ENCODE measurements at places on chromosomes 12 and 14.
A peak's percentile ranks its signal among the peaks of the same experiment; 100 is the strongest.

GRCh38 chr14:26841326-26841725 is 243.5 kb upstream of the NOVA1 start:
- no peak for DNase-seq

GRCh38 chr12:104957719-104958000 is 430 bp downstream of the SLC41A2 start:
- DNase-seq: no peak

- no peak for DNase-seq
Measured at GRCh38 chr14:77601846-77602619, 14.4 kb downstream of the SPTLC2 start.

DNA sequence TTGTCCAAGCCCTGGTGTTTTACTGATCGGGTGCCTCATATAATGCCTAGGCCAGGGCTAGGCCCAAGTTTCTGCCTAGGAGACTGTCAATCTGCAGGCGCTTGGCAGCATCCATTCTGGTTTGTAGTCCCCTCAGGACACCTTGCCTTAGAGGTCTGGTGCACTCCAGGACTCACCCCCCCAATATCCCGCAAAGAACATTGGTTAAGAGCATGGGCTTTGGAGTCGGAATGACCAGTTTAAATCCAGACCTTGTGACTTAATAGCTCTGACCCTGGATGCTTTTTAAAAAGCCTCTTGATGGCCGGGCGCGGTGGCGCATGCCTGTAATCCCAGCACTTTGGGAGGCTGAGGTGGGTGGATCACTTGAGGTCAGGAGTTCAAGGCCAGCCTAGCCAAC is 60.0 kb downstream of the GALNT16 start:
- DNase-seq: no peak

DNA sequence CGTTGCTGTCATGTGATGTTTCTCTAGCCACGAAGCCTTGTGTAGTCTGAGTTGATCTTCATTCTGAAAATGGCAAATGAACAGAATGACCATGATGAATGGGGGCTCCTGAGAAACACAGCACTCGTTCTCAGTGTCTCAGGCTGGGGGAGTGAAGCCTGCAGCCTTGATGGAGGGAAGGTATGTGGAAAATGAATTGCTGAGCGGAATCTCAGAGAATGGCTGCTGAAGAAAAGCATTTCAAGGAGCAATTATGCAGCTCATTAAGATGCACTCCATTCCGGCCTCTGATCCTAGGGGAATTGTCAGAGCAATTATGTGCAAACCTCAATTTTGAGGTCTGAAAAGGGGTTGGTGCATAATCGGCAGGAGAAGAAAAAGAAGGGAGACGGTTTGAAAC is 167.1 kb downstream of the CHST11 start:
- DNase-seq: no peak

DNA sequence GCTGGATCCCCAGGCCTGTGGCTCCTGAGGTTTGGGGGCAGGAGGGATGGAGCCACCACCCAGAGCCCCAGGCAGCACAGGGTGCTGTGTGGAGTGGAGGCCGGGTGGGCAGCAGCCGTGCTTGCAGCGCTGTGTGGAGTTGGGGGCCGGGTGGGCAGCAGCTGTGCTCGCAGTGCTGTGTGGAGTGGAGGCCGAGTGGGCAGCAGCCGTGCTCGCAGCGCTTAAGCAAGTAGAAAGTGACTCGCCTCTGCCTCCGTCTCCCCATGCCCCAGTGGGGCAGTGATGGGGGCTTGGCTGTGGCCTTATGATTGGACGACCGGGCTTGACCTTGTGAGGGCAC is 10.3 kb downstream of the CEP170B start:
- no peak for DNase-seq

- DNase-seq: no peak
Measured at GRCh38 chr12:131040491-131040890, 86.8 kb downstream of the ADGRD1 start.

GRCh38 chr14:54219261-54220070 is 177.3 kb upstream of the CDKN3 start:
- no peak for DNase-seq

GRCh38 chr14:99511421-99512109 is 30.4 kb downstream of the CCNK start:
- no peak for DNase-seq

DNA sequence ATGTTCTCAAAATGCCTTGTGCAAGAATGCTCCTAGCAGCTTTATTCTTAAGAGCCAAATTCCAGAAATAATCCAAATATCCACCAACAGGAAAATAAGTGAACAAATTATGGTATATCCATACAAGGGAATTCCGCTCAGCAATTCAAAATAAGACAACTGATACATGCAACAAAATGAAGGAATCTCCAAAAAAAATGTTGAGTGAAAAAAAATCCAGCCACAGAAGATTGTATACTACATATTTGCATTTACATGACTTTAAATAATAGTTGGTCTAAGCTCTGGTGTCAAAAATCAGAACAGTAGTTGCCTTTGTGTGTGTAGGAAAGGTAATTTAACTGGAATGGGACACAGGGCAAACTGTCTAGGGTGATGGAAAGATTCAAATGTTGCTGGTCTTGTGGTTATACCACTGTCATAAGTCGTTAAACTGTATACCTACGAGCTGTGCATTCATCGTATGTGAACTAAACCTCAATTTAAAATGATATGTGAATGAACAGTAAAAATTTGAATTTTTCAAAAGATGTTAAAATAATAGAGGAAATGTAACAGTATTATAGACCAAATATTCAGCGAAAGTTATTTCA is 3.2 kb downstream of the CD69 start:
- no peak for DNase-seq

- DNase-seq: no peak
Measured at GRCh38 chr12:1978078-1978862, 26.0 kb downstream of the DCP1B start.

DNA sequence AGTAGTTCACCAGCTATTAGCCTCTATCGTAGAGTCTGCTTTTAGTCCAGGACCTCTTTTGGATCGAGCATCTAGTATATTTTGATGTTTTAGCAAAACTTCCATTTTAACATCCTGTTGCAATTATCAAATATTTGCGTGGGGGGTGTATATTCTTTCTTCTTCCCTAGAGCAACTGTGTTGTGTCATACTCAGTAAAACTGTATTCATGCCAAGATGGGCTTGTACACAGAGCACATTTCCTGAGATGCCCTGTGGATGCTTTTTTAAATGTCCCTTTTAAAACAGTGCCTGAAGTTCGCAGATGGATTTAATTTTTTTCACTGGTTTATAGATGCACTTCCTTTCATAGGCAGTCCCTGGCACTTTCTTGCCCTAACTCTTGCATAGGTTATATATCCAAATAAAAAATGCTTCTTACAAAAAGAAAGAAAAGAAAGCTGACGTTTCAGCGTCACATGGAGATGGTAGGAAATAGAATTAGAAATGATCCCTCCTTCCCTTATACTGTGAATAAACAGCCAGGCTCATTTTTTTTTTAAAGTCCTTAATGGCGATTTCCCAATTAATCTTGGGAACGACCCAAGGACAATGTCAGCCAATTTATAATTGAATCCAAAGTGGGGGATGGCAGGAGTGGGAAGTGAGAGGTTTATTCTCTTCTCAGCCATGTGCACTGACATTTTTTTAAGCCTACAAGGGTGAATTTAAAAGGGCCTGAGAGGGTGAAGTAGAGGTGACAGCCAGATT is 247.0 kb downstream of the SLC41A2 start:
- DNase-seq: no peak

DNA sequence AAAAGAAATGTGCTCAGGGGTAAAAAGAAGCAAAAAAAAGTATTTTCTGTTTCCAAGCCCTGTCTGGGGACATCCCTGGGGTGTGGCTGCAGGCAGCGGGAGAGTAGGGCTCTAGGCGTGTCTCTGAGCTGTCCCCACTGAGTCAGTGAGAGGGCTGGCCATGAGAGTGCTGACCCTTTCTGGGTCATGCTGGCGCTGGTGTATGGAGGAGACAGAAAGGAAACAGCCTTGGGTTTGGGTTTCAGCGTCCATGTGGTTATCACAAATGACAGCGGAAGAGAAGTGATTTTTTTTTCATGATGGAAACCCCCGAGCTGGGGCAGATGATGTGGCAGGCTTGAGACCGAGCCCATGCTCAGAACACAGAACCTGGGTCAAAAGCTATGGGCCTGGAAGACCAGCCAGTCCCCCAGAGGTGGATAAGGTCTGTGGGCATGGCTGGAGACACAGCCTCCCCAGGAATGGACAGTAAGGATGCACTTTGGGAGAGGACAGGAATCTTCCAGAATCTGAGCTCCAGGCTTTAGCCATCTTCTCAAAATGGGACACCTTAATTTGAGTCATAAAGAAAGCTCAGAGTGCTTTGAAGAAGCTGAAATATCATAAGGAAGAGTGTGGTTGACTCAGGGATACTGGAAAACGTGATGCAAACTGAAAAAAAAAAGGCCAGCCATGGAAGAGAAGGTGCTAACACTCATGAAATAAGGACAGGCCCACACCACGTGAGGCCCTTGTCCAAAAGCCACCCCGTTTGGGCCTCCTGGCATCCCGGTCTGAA is 36.2 kb downstream of the SYNE3 start:
- no peak for DNase-seq

GRCh38 chr12:50936821-50937530 is 15.4 kb upstream of the HIGD1C start:
- peak; percentile 37 for DNase-seq

DNA sequence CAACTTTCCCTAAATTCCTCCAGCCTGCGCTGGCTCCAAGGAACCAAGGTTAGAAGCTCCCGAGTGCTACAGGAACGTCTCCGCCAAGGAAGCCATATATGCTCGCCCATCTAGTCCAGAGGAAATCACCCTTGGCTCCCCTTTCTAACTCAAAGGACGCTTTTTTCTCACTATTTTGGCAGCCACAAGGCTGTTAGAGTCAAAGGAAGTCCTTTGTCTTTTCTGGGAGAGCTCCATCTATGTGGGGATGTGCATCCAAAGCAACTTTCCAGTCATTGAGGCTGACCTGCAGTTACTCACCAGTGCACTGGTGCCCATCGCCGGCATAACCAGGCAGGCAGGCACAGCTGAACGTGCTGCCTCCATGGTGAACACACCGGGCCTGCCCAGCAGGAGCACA is 37.6 kb downstream of the RTRAF start:
- DNase-seq: no peak

- DNase-seq: no peak
Measured at GRCh38 chr14:93268406-93268805, 61.4 kb downstream of the UBR7 start.

DNA sequence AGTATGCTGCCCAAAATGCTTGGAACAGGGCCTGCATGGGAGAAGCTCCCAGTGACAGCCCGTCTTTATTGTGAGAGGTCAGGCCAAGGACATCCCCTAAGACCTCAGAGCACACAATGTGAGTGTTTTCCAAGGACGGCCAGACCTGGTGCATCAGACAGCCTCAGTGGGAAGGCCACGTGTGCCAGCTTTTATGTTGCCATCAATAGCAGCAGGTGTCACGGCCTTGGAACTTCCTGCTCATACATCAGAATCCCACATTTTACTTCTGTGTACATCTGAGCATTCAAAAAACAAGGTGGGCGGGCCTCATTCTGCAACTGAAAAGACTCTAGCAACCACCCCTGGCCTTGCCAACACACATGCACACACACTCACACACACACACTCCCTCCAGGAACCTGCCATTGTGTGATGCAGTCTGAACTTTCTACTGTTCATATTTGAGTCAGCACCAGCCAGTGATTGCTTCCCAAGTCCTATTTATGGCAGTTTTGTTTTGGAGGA is 753.1 kb upstream of the TBX3 start:
- no peak for DNase-seq

- DNase-seq: no peak
Measured at GRCh38 chr14:68279777-68280233, 460.2 kb downstream of the RAD51B start.

DNA sequence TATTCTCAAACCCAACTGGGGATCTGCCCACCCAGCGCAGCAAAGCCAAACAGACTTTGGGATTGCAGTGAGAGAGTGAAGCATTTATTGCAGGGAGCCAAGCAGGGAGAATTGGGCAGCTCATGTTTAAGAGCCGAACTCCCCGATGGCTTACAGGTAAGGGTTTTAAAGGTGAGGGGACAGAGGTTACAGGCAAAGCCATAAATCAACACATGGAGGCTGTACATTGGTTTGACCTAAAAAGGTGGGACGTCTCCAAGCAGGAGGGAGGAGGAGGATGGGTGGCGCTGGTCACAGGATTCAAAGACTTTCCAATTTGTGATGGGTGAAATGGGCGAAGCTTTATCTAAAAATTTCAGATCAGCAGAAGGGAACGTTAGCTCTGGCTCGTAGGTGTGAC is 18.2 kb downstream of the OAS2 start:
- DNase-seq: no peak

DNA sequence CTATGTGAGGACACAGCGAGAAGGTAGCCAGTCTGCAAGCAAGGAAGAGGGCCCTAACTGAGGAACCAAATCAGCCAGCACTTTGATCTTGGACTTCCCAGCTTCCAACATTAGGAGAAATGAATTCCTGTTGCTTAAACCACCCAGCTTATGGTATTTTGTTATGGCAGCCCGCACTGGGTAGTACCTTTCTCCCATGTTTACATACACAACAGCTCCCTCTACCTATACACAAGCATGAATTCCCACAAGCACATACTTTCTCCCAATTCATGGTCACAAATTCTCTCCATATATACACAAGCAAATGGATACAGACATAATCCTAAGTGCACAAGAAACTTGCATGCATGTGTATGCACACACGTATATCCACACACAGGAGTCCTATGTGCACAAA is 7.4 kb downstream of the ITGB7 start:
- DNase-seq: no peak

DNA sequence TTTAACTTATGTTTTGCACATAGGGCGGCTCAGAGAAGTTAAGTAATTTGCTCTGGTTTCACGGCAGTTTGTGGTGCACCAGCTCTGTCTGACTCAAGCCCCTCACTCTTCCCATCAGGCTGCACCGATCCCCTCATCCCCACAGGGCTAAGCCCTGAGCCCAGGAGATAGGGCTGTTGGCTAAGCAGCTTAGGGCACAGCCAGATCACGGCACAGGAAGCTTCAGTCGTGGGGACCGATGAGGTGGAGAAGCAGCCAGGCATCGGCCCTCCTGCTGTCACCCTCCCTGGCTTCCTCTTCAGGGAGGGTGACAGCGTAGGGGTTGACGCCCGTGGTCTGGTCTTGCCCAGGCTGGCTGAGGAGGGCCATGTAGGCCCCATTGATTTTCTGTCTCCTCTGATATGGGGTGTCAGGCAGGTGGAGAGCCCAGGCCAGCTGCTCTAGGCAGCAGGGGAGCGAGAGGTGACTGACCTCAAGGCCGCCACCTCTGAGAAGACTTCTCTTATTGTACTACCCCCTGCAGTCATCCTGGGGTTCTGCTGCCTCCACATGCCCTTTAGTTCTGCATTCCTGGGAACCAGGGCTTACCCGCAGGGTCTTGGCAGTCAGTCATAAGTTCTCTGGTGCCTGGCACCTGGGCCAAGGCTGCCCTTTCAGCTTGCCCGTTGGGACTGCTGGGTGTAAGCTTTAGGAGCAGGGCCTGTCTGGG is 166.4 kb downstream of the TSPAN9 start:
- DNase-seq: no peak

All from CMK (cell line).